ENCODE measurements at places on chromosomes 7 and 10. TPM values are rescaled to one million over a fixed set of nuclear protein-coding genes. Genes with fewer than 3 reads are reported as not detected.

CACNA2D1 gene
- 21.9 TPM for total RNA-seq

GDF10 gene
- total RNA-seq, result not detected

PAPOLB gene
- under 0.01 TPM for total RNA-seq

OPN4 gene
- not detected for total RNA-seq

MXI1 gene
- 7.5 TPM for total RNA-seq

EFCAB10 gene
- not detected for total RNA-seq

TEX36 gene
- not detected for total RNA-seq

LLCFC1 gene
- not detected for total RNA-seq

ZNF503 gene
- total RNA-seq, result 0.83 TPM

UCMA gene
- not detected for total RNA-seq

WDFY4 gene
- not detected for total RNA-seq

H2BK1 gene
- total RNA-seq, result not detected

PRR15 gene
- total RNA-seq, result not detected

NET1 gene
- total RNA-seq, result 54.7 TPM

Measured in IMR-90 (cell line).